ENCODE measurements at places on chromosomes 7 and 10. TPM values are rescaled to one million over a fixed set of nuclear protein-coding genes. Genes with fewer than 3 reads are reported as not detected.

- H3K4me3 ChIP-seq, result no peak overlapping the region
- no peaks in the 10 kb centered on the region for H3K4me1 ChIP-seq
- no peaks in the 10 kb centered on the region for H3K36me3 ChIP-seq
- H3K27ac ChIP-seq, result no peak overlapping the region
Measured at GRCh38 chr7:129646369-129647021, 35.0 kb downstream of the NRF1 start.

GRCh38 chr7:138798836-138799235 lies 840 bp upstream of the ATP6V0A4 start:
- no peaks in the 10 kb centered on the region for H3K27me3 ChIP-seq
- H3K4me1 ChIP-seq, result no peaks in the 10 kb centered on the region
- H3K36me3 ChIP-seq, result no peaks in the 10 kb centered on the region
- no peak for DNase-seq
- no peak overlapping the region for H3K27ac ChIP-seq

- no peak overlapping the region for H3K27ac ChIP-seq
- no peaks in the 10 kb centered on the region for H3K27me3 ChIP-seq
- no peaks in the 10 kb centered on the region for H3K4me1 ChIP-seq
- no peak overlapping the region for H3K4me3 ChIP-seq
- DNase-seq, result no peak
Measured at GRCh38 chr7:115340828-115341227, 418.9 kb downstream of the MDFIC start.

CRPPA gene
- 2.9 TPM for total RNA-seq

- peaks cover 4% of the 10 kb centered on the region for H3K4me1 ChIP-seq
- no peaks in the 10 kb centered on the region for H3K36me3 ChIP-seq
- no peaks in the 10 kb centered on the region for H3K27me3 ChIP-seq
- peak overlapping the region; percentile 90 for H3K27ac ChIP-seq
- H3K4me3 ChIP-seq, result no peak overlapping the region
- DNase-seq, result no peak
Measured at GRCh38 chr10:124745673-124746072, 1.5 kb upstream of the FAM53B start.

NEUROD6 gene
- not detected for total RNA-seq

GRCh38 chr7:36906956-36907635 lies 182.8 kb upstream of the AOAH start:
- no peaks in the 10 kb centered on the region for H3K4me1 ChIP-seq
- H3K27ac ChIP-seq, result no peak overlapping the region
- H3K27me3 ChIP-seq, result no peaks in the 10 kb centered on the region
- H3K36me3 ChIP-seq, result no peaks in the 10 kb centered on the region
- no peak for DNase-seq
- no peak overlapping the region for H3K4me3 ChIP-seq

DNA sequence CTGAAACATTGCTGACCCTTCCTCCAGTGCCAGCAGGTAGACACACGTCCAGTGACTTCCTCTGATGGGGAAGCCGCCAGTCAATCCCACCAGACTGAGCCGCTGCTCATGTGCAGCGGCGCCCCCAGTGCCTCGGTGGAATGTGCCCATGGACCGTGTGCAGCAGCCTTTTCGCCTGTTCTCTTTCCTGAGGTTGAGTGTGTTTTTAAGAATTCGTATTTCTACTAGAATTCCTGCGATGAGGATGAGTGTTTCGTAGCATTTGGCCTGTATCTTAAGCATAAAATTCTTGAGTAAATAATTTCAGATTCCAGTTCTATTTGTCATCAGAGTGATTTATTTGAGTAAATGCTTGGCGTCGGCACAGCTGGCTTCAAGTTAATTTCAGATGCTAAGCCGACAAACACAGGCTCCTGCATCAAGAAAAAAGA lies 35.4 kb downstream of the BNIP3 start:
- no peaks in the 10 kb centered on the region for H3K27me3 ChIP-seq
- no peak overlapping the region for H3K4me3 ChIP-seq
- DNase-seq, result peak; percentile 4
- H3K4me1 ChIP-seq, result no peaks in the 10 kb centered on the region
- H3K36me3 ChIP-seq, result peaks cover 28% of the 10 kb centered on the region
- no peak overlapping the region for H3K27ac ChIP-seq

DNA sequence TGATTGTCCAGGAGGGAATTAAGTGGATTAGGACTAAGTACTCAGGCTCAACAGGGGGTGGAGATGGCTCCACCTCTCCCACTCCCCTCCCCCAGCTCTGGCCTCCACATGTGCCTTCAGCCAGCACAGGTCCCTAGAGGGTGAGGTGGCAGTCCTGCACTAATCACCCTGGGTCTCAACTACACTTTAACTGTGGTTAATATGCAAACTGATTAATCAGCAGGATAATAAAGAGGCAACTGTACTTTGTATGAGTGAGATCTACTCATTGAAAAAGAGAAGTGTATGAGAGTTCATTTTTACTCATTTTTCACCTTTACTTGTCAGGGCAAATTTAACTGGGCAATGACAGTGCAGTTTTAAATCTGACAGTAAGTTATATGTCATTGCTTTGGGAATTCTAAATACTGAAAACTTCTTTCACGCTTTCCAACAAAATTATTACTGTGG lies 223.8 kb upstream of the CCDC6 start:
- H3K27me3 ChIP-seq, result no peaks in the 10 kb centered on the region
- H3K36me3 ChIP-seq, result no peaks in the 10 kb centered on the region
- no peak for DNase-seq
- H3K4me1 ChIP-seq, result no peaks in the 10 kb centered on the region
- H3K27ac ChIP-seq, result no peak overlapping the region

COX19 gene
- total RNA-seq, result 17.3 TPM

- no peaks in the 10 kb centered on the region for H3K4me1 ChIP-seq
- H3K4me3 ChIP-seq, result no peak overlapping the region
- H3K36me3 ChIP-seq, result no peaks in the 10 kb centered on the region
- no peak for DNase-seq
- no peak overlapping the region for H3K27ac ChIP-seq
- no peaks in the 10 kb centered on the region for H3K27me3 ChIP-seq
Measured at GRCh38 chr10:17703706-17704105, 48.3 kb upstream of the TMEM236 start.

- no peaks in the 10 kb centered on the region for H3K36me3 ChIP-seq
- H3K27ac ChIP-seq, result peak overlapping the region; percentile 91
- no peak for DNase-seq
- no peaks in the 10 kb centered on the region for H3K27me3 ChIP-seq
- peak overlapping the region; percentile 73 for H3K4me3 ChIP-seq
Measured at GRCh38 chr7:23298141-23298881, 828 bp upstream of the MALSU1 start.

DNA sequence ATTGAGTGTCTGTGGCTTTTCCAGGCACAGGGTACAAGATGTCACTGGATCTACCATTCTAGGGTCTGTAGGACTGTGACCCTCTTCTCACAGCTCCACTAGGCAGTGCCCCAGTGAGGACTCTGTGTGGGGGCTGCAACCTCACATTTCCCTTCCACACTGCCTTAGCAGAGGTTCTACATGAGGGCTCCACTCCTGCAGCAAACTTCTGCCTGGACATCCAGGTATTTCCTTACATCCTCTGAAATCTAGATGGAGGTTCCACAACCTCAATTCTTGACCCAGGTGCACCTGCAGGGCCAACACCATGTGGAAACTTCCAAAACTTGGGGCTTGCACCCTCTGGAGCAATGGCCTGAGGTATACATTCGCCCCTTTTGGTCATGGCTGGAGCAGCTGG lies 183.7 kb downstream of the KCND2 start:
- no peaks in the 10 kb centered on the region for H3K36me3 ChIP-seq
- no peak overlapping the region for H3K4me3 ChIP-seq
- no peaks in the 10 kb centered on the region for H3K4me1 ChIP-seq
- no peaks in the 10 kb centered on the region for H3K27me3 ChIP-seq
- DNase-seq, result no peak
- no peak overlapping the region for H3K27ac ChIP-seq

GRCh38 chr10:70540789-70541360 lies 61.7 kb downstream of the PRF1 start:
- H3K4me1 ChIP-seq, result no peaks in the 10 kb centered on the region
- no peaks in the 10 kb centered on the region for H3K27me3 ChIP-seq
- H3K27ac ChIP-seq, result no peak overlapping the region
- no peaks in the 10 kb centered on the region for H3K36me3 ChIP-seq

FAM24B gene
- total RNA-seq, result 3.7 TPM

GRCh38 chr7:102042016-102042656 lies 224.7 kb downstream of the CUX1 start:
- no peak for DNase-seq
- H3K27ac ChIP-seq, result no peak overlapping the region
- no peak overlapping the region for H3K4me3 ChIP-seq
- H3K36me3 ChIP-seq, result no peaks in the 10 kb centered on the region
- no peaks in the 10 kb centered on the region for H3K27me3 ChIP-seq
- no peaks in the 10 kb centered on the region for H3K4me1 ChIP-seq

- H3K4me1 ChIP-seq, result no peaks in the 10 kb centered on the region
- no peak for DNase-seq
- H3K36me3 ChIP-seq, result no peaks in the 10 kb centered on the region
- no peaks in the 10 kb centered on the region for H3K27me3 ChIP-seq
Measured at GRCh38 chr7:101913851-101914250, 96.4 kb downstream of the CUX1 start.

DNA sequence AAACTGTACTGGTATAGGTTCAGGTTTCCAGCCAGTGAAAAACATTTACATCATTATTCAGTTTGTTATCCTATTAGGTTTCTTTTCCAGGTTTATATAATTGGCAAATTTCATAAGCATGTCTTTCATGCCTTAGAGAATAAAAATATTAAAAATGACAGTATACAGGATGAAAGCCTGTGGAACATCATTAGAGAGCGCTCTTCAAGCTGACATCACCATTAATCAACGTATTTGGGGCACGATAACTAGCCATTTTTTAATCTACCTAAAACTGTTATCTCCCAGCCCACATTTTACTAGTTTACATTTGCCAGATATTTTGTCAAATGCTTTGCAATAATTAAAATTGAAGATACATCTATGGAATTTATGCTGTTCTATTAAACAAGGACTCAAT lies 714.1 kb downstream of the CNTNAP2 start:
- H3K4me3 ChIP-seq, result no peak overlapping the region
- DNase-seq, result no peak
- H3K36me3 ChIP-seq, result no peaks in the 10 kb centered on the region
- H3K27ac ChIP-seq, result no peak overlapping the region
- H3K4me1 ChIP-seq, result no peaks in the 10 kb centered on the region

DNA sequence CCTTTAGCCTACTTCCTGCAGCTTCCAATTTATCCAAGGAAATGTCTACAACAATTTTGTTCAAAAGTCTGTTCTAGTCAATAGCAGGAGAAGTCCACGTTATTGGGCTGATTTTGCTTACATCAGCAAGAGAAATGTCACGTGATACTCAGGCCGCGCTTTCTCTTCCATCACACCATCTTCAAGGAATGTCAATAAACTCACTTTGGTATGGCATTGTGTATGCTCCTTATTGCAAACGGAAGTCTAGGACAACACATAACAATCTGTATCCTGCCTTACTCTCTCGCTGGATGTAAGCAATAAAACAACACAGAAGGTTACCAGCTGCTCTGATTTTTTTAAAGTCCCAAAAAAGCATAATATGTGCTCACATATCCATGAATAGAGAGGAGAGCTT lies 17.1 kb upstream of the STK17A start:
- DNase-seq, result no peak
- H3K27me3 ChIP-seq, result no peaks in the 10 kb centered on the region
- H3K27ac ChIP-seq, result no peak overlapping the region

UNC5B gene
- 3.5 TPM for total RNA-seq

LIPN gene
- not detected for total RNA-seq

- H3K4me1 ChIP-seq, result no peaks in the 10 kb centered on the region
- no peak overlapping the region for H3K4me3 ChIP-seq
- no peaks in the 10 kb centered on the region for H3K27me3 ChIP-seq
- no peak overlapping the region for H3K27ac ChIP-seq
- H3K36me3 ChIP-seq, result no peaks in the 10 kb centered on the region
- DNase-seq, result no peak
Measured at GRCh38 chr7:132243051-132243450, 333.2 kb downstream of the PLXNA4 start.

DNA sequence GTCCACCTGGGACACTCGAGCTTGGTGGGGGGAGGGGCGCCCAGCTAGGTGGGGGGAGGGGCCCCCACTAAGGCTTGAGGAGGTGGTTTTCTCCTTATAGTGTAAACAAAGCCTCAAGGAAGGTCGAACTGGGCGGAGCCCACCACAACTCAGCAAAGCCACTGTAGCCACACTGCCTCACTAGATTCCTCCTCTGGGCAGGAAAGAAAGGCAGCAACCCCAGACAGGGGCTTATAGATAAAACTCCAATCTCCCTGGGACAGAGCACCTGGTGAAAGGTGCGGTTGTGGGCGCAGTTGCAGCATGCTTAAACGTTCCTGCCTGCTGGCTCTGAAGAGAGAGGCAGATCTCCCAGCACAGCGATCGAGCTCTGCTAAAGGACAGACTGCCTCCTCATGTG lies 133.1 kb downstream of the SNX13 start:
- DNase-seq, result no peak
- H3K4me3 ChIP-seq, result no peak overlapping the region
- H3K4me1 ChIP-seq, result no peaks in the 10 kb centered on the region

NODAL gene
- total RNA-seq, result not detected

GRCh38 chr7:3070908-3071307 lies 27.2 kb upstream of the CARD11 start:
- DNase-seq, result no peak
- no peaks in the 10 kb centered on the region for H3K27me3 ChIP-seq
- no peaks in the 10 kb centered on the region for H3K36me3 ChIP-seq
- no peak overlapping the region for H3K27ac ChIP-seq

GRCh38 chr7:84981055-84981976 lies 205.5 kb downstream of the SEMA3D start:
- no peak overlapping the region for H3K4me3 ChIP-seq
- no peaks in the 10 kb centered on the region for H3K36me3 ChIP-seq
- DNase-seq, result no peak

- DNase-seq, result no peak
- H3K27me3 ChIP-seq, result no peaks in the 10 kb centered on the region
Measured at GRCh38 chr7:20594023-20594422, 21.4 kb upstream of the ABCB5 start.

LIPM gene
- not detected for total RNA-seq
